ENCODE measurements at places on chromosomes 4 and X.
A peak's percentile ranks its signal among the peaks of the same experiment; 100 is the strongest.

GRCh38 chrX:129877401-129877800 is 28.6 kb upstream of the UTP14A start:
- no peak for DNase-seq

GRCh38 chr4:116598980-116599789 is 486.2 kb downstream of the TRAM1L1 start:
- DNase-seq: no peak

- DNase-seq: no peak
These were observed 2295.4 kb downstream of the ARAP2 start for GRCh38 chr4:33948921-33949320.

- no peak for DNase-seq
These were observed 24.7 kb downstream of the TMEM47 start for GRCh38 chrX:34632384-34632783.

- DNase-seq: no peak
These were observed 2315.7 kb upstream of the TENM3 start for GRCh38 chr4:179927473-179927872.

GRCh38 chr4:55926610-55927009 is 22.1 kb upstream of the CEP135 start:
- DNase-seq: no peak

- DNase-seq: peak; percentile 66
These were observed 36.5 kb downstream of the ERVMER34-1 start for GRCh38 chr4:52714597-52715254.

DNA sequence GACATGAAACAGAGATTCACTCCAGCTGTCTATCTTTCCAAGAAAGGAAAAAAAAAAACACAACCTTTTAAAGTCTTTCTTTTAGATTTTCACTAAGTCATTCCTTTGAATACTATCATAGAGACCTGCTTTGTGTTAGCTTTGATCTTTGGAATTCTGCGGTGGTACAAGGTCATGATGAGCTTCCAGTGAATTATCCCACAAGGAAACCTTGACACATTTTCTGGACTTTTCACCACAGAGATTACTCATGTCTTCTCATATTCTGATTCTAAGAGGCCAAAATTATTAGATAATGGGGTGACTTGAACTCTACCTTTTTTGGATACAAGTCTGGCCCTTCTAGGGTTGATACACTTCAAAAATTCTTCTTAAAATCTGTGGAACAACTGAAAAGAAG is 201.6 kb downstream of the PACRGL start:
- no peak for DNase-seq

DNA sequence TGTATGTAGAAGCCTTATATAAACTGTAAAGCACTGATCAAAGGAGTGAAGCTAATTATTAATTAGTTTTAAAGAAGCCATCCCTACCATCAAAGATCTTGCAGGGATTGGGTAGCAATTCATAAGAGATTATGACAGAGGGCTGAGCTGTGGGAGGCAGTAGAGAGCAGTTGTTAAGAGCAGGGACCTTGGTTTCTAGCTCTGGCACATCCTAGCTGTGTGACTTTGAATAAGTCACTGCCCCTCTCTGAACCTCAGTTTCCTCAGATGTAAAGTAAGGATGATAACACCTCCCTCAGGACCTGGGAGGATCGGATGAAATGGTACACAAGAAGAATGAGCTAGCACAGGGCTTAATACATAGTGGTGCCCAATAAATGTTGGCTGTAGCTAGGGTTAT is 45.4 kb downstream of the APLN start:
- no peak for DNase-seq

GRCh38 chr4:138537731-138538490 is 295.8 kb upstream of the SLC7A11 start:
- DNase-seq: no peak

DNA sequence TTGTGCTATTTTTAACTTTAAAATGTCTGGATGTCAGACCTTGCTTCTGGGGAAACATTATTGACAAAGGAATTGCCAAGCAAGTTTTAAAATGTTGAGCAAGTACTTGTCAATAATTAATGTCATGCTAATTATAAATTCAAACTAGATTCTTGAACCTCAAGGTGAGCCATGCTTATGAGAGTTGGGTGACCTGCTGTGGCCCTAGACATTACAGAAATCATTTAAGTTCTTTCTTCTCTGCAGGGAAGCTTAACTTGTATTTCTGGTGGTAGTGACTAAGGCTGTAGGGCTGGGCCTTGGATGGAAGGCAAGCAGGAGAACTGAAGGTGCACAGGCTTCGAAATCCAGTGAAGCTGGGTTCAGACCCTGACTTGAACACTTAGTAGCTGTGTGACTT is 14.8 kb upstream of the UCHL1 start:
- DNase-seq: no peak
